ENCODE measurements at places on chromosomes 1 and 21.

GRCh38 chr1:43270421-43271095 is 775 bp downstream of the TMEM125 start:
- DNase-seq, result no peak

DNA sequence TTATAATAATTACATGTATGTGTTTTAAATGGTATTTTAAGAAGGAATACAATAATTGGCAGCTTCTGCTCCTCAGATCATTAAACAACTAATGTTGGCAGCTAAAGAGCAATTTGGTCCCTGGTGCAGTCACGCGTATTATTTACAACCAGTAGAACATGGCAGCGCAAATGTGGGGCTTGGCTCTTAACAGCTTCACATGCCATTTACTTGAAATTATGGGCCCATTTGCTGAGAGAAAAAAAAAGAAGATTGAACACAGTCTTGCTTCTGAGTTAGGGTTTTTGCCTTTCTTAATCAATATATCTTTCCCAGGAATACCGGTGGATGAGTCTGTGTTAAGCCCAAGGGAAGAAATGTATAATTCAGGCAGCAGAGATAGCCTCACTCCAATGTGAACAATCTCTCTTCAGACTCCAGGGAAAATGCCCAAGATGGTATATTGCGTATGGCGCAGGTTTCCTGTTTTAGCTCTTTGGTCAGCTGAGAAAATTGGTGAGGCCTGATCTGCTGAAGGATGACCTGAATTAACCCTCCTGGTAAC is 174.5 kb downstream of the DISC1 start:
- no peak for DNase-seq

DNA sequence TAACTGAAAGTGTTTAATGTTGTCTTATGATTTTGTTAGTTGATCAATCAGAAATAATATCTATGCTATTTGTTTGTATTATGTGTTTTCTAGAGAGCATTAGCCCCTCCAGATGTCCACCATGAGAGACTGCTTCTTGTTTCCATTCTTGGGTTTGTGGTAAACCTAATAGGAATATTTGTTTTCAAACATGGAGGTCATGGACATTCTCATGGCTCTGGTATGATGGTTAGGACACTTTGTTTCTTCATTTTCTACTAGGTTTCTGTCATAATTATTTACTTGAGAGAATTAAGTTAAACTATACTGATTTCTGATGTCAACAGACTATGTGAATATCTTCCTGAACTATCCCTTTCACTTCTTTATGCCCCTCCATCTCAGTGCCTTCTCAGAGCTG is 16.1 kb downstream of the SLC30A7 start:
- DNase-seq, result no peak

DNA sequence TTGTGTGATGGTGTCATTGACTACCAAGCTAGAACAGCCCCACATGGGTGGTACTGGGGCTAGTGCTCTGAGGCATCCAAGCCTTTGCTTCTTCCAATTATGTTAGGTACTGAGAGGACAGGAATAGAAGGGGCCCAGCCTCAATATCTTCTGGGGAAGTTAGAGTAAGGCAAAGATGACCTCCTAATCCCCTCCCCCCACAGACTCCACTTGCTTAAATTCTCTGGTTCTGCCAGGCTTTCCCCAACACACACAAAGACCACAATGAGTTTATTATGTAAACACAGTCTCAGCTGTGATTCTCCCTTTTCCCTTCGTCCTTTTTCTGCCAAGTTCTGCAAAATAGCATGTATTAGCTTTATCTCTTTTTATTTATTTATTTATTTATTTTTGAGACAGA is 3.1 kb upstream of the TACSTD2 start:
- DNase-seq, result no peak

GRCh38 chr1:197985351-197985750 is 68.2 kb downstream of the LHX9 start:
- DNase-seq, result no peak

DNA sequence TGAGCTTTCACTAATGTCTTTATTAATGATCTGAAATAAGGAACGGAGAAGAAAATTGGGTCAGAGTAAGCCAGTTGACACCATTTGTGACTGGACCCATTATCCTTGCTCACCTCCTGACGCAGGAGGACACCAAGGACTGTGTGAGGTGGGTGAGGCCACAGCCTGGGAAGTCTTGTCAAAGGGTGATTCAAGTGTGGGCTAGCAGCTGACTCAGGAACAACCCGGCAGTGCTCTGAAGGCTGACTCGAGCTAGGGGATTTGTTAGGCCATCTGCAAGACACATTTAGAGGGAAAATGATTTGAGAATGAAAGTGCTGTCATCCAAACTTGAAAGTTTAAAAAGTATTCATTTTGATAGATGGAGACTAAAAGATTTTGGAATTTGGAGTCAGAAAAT is 21.2 kb downstream of the PRRX1 start:
- no peak for DNase-seq

DNA sequence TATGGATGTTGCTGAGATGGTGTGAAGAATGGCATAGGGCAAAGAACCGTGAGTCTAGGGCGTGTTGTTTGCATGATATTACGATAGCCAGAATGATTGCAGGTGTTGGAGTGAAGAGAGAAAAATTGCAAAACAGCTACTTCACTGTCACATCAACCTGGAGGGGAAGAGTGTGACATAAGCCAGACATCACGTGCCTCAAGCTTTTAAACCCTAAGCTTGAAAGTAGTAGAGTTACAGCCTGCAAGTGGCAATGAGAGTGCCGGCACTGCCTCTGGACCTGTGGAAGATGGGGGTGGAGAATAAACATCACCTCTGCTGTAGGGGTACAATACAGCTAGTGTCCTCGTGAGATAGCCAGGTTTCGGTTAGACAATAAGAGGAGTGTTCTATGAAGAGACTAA is 11.1 kb downstream of the EEIG2 start:
- no peak for DNase-seq

DNA sequence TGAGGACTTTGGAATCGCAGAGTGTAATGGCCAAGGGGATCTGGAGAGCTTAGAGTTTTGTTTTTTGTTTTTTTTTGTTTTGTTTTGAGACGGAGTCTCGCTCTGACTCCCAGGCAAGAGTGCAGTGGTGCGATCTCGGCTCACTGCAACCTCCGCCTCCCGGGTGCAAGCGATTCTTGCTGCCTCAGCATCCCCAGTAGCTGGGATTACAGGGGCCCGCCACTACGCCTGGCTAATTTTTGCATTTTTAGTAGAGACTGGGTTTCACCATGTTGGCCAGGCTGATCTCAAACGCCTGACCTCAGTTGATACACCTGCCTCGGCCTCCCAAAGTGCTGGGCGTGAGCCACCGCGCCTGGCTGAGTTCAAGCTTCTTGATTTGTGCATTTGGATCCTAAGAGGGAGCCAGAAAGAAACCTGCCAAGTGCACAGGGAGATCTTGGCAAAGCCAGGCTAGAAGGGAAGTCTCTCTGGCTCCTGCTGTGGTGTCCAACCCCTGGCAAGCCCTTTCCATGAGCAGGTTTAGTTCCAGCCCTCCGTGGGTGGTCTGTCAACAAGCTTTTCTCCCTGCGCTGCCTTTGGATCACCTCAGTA is 852 bp downstream of the FAAH start:
- no peak for DNase-seq

DNA sequence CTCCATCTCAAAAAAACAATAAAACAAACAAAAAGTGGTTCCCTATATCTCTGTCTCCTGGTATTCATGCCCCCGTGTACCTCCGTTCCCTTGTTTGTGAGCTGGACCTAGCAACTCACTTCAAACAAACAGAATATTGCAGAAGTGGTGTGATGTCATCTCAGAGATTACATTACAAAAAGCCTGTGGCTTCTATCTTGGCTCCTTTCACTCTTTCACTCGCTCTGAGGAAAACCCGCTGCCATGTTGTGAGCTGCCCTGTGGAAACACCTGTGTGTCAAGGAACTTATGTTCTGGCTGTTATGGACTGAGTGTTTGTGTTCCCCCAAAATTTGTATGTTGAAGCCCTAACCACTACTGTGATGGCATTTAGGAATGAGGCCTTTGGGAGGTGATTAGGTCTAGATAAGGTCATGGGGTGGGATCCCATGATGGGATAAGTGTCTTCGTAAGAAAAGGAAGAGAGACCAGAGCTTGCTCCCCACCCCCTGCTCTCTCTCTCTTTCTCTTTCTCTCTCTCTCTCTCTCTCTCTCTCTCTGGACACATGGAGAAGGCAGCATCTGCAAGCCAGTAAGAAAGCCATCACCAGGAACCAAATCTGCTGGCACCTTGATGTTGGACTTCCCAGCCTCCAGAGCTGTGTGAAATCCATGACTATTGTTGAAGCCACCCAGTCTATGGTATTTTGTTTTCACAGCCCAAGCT is 7.4 kb upstream of the HYI start:
- DNase-seq, result no peak

GRCh38 chr1:1325288-1326074 is 879 bp downstream of the CPTP start:
- no peak for DNase-seq

DNA sequence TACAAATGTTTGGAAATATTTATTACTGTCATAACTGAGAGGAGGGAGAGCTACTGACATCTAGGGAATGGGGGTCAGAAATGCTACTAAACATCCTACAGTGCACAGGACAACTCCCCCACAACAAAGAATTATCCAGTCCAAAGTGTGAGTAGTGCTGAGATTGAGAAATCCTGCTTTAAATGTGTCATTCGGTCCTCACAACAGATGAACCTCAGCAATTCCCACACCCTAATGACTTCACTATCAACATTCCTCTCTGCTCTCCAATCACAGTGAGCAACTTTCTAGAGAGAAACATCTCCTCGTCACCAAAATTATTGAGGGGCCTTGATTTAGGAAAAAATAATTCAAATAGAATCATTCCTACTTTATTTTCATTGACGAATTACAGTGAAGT is 18.0 kb downstream of the OMA1 start:
- DNase-seq, result no peak

- no peak for DNase-seq
Observed at GRCh38 chr1:27489501-27489972, 430 bp downstream of the WASF2 start.

- DNase-seq, result no peak
Observed at GRCh38 chr1:225611537-225612223, 41.2 kb downstream of the ENAH start.

DNA sequence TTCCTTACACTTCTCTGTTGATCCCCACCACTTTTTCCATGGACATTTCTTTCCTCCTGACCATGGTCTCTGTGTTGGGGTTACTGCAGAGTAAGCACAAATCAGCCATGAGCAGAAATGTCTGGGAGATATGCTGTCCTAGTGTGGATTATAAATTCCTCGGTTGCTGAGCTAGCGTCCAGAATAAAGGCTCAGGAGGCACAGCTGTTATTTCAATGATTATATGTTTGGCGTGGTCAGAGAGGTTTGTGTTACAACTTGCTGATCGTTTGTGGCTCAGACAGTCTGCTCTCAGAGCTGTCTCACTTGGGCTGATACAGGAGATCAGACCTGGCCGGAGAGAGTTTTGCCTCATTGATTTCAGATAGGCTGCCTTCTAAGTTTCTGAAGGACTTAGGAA is 37.5 kb upstream of the LAMC2 start:
- no peak for DNase-seq

DNA sequence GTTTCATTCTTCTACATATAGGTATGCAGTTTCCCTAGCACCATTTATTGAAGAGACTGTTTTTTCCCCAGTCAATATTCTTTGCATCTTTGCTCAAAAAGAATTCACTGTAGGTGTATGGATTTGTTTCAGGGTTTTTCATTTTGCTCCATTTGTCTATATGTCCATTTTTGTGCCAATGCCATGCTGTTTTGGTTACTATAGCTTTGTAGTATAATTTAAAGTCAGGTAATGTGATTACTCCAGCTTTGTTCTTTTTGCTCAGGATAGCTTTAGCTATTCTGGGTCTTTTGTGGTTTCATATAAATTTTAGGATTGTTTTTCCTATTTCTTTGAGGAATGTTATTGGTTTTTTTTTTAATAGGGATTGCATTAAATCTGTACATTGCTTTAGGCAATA is 15.9 kb upstream of the SMAP2 start:
- no peak for DNase-seq

- no peak for DNase-seq
Observed at GRCh38 chr1:94805912-94806311, 14.2 kb upstream of the SLC44A3 start.

DNA sequence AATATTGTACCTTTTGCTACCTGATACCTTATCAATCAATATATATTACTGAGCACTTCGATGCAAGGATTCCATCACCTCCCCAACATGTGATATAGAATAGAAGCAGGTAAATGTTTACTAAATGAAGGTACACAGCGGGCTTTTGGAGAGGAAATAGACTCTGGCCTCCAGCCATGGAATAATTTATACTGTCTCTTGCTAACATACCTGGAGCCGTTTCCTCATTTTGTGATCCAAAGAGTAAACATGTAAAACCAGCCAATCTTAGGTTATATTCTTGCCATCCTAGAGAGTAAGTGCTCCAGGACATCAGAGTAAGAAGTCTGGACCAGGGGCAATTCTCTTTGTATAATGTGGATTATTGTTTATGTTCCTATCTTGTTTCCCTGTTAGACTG is 39.4 kb downstream of the NDUFS5 start:
- DNase-seq, result no peak

GRCh38 chr21:41854426-41854995 is 24.6 kb downstream of the PRDM15 start:
- DNase-seq, result no peak

Data from caudate nucleus (tissue), 63 donors.